ENCODE measurements at places on chromosomes 6 and 20. TPM values are rescaled to one million over a fixed set of nuclear protein-coding genes. Genes with fewer than 3 reads are reported as not detected.

The SLPI gene
- total RNA-seq = 0.64 TPM

The TMEM170B gene
- total RNA-seq = 0.37 TPM

The NR2E1 gene
- not detected for total RNA-seq

The RPL10A gene
- total RNA-seq = 1,189 TPM

The RAMACL gene
- 0.22 TPM for total RNA-seq

The ITCH gene
- 70.6 TPM for total RNA-seq

The GSS gene
- 58.7 TPM for total RNA-seq

The PPP1R18 gene
- 305 TPM for total RNA-seq

The ADTRP gene
- total RNA-seq = 9.2 TPM

The ANKS1A gene
- total RNA-seq = 9.0 TPM

The PREX1 gene
- total RNA-seq = 119 TPM

The SNAP25 gene
- total RNA-seq = 0.39 TPM
